ENCODE measurements at places on chromosomes 2 and 18. TPM values are rescaled to one million over a fixed set of nuclear protein-coding genes. Genes with fewer than 3 reads are reported as not detected.

CGREF1 gene
- 0.33 TPM for total RNA-seq

CDH2 gene
- 10.3 TPM for total RNA-seq

MYO5B gene
- total RNA-seq = 20.7 TPM

TMEM87B gene
- total RNA-seq = 20.8 TPM

MOCOS gene
- total RNA-seq = 0.39 TPM

TRPM8 gene
- total RNA-seq = not detected

All from placental epithelial cell (primary cell).